Renal pelvis (tissue), 12 donors: ENCODE measurements at places on chromosomes 11 and 22. TPM values are rescaled to one million over a fixed set of nuclear protein-coding genes. Genes with fewer than 3 reads are reported as not detected.

Gene THRSP
- 0.14 TPM for polyA plus RNA-seq

Gene IFITM10
- 0.34 TPM for polyA plus RNA-seq

Gene ISX
- 0.28 TPM for polyA plus RNA-seq

Gene CBL
- polyA plus RNA-seq = 22.2 TPM

Gene GRM5
- 0.21 TPM for polyA plus RNA-seq

Gene LDHAL6A
- 0.67 TPM for polyA plus RNA-seq

Gene RIMBP3B
- not detected for polyA plus RNA-seq

Gene OTOG
- 0.13 TPM for polyA plus RNA-seq

Gene IFITM1
- 33.7 TPM for polyA plus RNA-seq

Gene LRRC74B
- 0.22 TPM for polyA plus RNA-seq

Gene DBX1
- not detected for polyA plus RNA-seq

Gene OR2AG1
- polyA plus RNA-seq = not detected

Gene CSNK2A3
- 0.86 TPM for polyA plus RNA-seq

Gene UBASH3B
- polyA plus RNA-seq = 8.7 TPM

Gene KRTAP5-9
- polyA plus RNA-seq = 0.64 TPM

Gene KRTAP5-7
- not detected for polyA plus RNA-seq

Gene TRPC6
- polyA plus RNA-seq = 8.0 TPM

Gene PANX2
- 2.5 TPM for polyA plus RNA-seq

Gene E2F8
- polyA plus RNA-seq = 9.8 TPM

Gene TMEM218
- polyA plus RNA-seq = 51.2 TPM

Gene TENM4
- polyA plus RNA-seq = 21.1 TPM

Gene TYMP
- 2.2 TPM for polyA plus RNA-seq

Gene POLDIP3
- 117 TPM for polyA plus RNA-seq

Gene RAC2
- polyA plus RNA-seq = 6.3 TPM

Gene TMEM86A
- 8.6 TPM for polyA plus RNA-seq

Gene LINC01488
- 0.04 TPM for polyA plus RNA-seq

Gene TRIM48
- not detected for polyA plus RNA-seq

Gene TSG101
- 138 TPM for polyA plus RNA-seq

Gene SCGB1C1
- polyA plus RNA-seq = 1.3 TPM

Gene SCN4B
- polyA plus RNA-seq = 1.4 TPM

Gene ADAMTS8
- 3.0 TPM for polyA plus RNA-seq

Gene UCP3
- 5.4 TPM for polyA plus RNA-seq

Gene OR8G1
- polyA plus RNA-seq = not detected

Gene PNPLA5
- 0.24 TPM for polyA plus RNA-seq

Gene RGL4
- 2.5 TPM for polyA plus RNA-seq

Gene AGBL2
- 6.1 TPM for polyA plus RNA-seq

Gene USH1C
- 90.2 TPM for polyA plus RNA-seq

Gene MAFF
- polyA plus RNA-seq = 3.0 TPM

Gene IL18
- 15.5 TPM for polyA plus RNA-seq

Gene CHADL
- 4.3 TPM for polyA plus RNA-seq

Gene GGTLC3
- polyA plus RNA-seq = not detected

Gene KCNK7
- 0.27 TPM for polyA plus RNA-seq

Gene CABP7
- 0.11 TPM for polyA plus RNA-seq

Gene MPEG1
- 5.9 TPM for polyA plus RNA-seq

Gene CCDC87
- polyA plus RNA-seq = 0.37 TPM

Gene SERPING1
- polyA plus RNA-seq = 141 TPM
